ENCODE measurements at places on chromosomes 5 and 9. TPM values are rescaled to one million over a fixed set of nuclear protein-coding genes. Genes with fewer than 3 reads are reported as not detected.
A peak's percentile ranks its signal among the peaks of the same experiment; 100 is the strongest.

Gene CAST
- 169 TPM for polyA plus RNA-seq

Gene C9
- polyA plus RNA-seq = 0.79 TPM

Gene TARS1
- polyA plus RNA-seq = 91.8 TPM

Gene TAS2R1
- polyA plus RNA-seq = not detected

Gene TEX48
- polyA plus RNA-seq = not detected

Gene PCDHB13
- 1.1 TPM for polyA plus RNA-seq

DNA sequence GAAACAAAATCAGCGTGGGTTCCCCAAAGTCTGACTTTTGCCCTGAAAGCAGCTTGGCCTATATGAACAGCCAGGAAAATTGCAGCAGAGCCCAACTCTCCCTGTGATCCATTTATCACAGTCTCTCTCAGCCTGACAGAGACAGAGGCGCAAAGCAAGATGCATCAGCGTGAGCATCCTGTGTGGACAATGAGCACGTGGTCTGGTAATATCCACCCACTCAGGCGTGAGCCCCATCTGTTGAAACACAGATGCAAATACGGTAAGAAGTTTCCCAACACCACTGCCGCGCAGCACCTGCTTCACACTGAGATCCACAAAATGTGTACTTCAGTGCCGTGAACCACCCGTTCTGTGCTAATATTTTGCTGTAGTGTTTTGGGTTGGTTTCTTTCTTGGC is 114.6 kb downstream of the MRPL36 start:
- no peak for DNase-seq

GRCh38 chr5:73391441-73391881 is 57.1 kb downstream of the FOXD1 start:
- no peak for DNase-seq

GRCh38 chr5:8280711-8281363 is 411.9 kb downstream of the MTRR start:
- no peak for DNase-seq

GRCh38 chr9:114072184-114073140 is 5.6 kb downstream of the AMBP start:
- no peak for DNase-seq

DNA sequence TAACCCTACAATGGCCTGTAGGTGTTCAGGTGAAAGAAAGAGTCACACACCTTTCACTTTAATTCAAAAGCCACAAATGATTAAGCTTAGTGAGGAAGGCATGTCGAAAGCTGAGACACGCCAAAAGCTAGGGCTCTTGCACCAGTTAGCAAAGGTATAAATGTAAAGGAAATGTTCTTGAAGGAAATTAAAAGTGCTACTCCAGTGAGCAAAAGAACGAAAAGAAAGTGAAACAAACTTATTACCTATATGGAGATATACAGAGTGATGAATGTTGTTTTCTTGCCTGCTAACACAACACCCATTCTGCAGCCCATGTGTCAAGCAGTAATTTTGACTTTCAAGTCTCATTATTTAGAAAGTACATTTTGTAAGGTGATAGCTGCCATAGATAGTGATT is 254.2 kb upstream of the SLC24A2 start:
- no peak for DNase-seq

- DNase-seq = no peak
Observed at GRCh38 chr5:75753182-75753581, 35.9 kb upstream of the POC5 start.

- DNase-seq = no peak
Observed at GRCh38 chr5:107982703-107983425, 312.1 kb upstream of the EFNA5 start.

- no peak for DNase-seq
Observed at GRCh38 chr9:127116957-127117356, 5.5 kb downstream of the ANGPTL2 start.

DNA sequence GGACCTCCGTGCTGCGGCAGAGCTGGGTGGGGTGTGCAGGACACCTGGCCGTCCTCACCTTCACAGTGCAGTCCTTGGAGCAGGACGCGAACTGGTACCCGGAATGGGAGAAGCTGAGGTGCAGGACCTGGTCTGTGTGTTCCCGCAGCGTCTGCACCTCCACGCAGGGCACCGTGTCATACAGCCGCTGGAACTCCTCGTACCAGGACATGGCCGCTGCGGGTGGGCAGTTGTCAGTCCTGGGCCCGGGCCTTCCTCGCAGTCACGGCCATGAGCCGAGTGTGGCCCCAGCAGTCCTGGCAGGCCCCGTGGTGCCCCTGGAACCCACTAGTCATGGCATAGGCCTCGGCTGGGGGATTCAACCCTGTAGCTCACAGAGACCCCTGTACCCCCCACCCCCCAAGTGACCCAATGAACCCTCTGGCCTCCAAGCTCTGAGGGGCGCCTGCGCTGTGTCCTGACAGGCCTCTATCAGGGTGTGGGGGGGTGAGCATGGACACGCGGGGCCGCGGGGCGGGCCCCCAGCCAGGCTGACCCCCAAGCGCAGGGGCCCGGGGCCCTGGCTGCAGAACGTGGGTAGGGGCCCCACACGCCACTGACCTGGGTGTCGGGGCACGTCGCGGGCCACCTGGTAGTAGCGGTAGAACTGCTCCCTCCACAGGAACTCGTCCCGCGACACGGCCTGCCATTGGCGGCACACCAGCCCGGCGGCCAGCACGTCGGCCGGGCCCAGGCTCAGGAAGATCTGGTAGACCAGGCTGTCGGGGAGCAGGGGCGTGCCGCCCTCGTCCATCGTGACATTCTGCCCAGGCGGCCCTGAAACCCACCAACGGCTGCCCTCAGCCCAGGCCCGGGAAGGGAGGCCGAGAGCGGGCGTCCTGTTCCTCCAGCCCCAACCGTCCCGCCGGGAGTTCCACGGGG is 987 bp downstream of the FBXW5 start:
- peak; percentile 64 for DNase-seq

- DNase-seq = no peak
Observed at GRCh38 chr9:20409321-20410092, 212.8 kb downstream of the MLLT3 start.

GRCh38 chr5:77568082-77568481 is 70.4 kb downstream of the OTP start:
- no peak for DNase-seq

DNA sequence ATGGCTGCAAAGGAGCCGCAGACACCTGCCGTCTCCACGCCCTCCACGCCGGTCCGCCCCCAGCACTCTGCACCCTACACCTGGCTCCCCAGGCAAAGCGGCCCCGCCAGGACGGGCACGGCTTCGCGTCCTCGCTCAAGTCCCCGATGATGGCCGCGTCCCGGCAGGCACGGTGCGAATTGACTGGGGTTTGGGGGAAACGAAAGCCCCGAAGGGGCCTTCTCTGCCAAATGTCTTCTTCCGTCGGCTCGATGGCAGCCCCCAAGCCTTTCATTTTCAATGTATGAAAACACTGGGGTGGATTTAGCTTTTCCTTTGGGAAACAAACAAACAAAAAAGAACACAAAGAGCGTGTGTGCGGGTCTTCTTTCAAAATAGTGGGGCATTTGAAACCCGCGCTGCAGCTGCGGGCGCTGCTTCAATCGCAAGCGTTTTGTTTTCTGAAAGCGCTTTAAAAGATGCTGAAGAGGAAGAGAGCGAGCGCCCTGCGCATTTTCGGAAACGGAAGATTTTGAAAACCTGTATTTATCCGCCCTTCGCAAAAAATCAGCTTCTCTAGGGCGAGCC is 160.0 kb downstream of the RMI1 start:
- DNase-seq = peak; percentile 18

DNA sequence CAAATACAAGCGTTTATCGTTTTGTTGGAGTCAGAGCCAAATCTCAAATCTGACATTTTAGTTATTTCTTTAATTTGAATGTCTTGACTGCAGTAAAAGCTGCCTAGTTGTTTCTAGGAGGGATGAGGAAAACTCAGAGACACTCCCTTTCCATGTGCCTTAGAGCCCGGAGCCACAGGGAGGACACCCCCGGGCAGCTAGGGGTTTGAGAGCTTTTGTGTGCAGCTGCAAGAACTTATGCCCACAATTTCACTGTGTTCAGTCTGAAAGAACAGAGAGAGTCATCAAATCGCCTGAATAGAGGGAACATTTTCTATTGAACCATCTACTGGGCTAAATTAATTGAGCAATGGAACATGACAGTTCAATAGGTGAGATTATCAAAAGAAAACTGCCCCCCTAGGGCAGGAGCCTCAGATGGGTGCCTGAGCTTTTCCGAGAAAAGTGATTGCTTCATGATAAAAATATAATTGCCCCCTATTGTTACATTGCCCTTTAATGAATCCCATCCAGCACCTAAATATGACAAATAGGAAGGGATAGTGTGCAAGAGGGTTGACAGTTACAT is 709.3 kb upstream of the RGMB start:
- no peak for DNase-seq

DNA sequence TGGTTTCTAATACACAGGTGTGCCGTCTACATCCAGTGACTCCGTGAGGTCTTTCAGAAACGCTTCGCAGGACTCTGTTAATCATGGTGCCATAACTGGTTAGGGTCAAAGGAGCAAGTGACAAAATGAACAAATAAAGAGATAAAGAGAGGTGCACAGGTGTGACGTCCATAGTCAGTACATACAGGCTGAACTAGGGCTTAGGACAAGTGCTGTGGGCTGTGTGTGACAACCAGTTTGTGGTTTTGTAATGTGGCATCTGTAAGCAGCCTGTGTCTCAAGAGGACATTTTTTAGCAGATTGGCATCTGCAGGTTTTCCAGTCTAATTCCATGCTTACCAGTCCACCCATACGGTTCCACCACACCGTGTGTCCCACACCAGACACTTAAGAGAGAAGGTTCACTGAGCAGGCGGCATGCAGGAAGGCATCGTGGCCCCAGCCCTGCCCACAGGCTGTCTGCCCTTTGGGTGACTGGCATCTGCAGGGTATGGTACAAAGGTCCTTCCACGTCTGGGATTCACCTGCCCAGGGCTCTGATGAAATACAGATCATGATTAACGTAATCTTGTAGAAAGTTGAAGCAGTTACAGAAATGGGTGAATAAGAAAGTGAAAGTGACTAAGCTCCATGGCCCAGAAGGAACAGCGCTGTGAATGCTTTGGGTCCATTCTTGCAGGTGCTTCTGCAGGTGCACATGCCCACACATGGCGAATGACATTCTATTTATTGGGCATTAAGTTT is 26.9 kb downstream of the SRD5A1 start:
- DNase-seq = no peak

DNA sequence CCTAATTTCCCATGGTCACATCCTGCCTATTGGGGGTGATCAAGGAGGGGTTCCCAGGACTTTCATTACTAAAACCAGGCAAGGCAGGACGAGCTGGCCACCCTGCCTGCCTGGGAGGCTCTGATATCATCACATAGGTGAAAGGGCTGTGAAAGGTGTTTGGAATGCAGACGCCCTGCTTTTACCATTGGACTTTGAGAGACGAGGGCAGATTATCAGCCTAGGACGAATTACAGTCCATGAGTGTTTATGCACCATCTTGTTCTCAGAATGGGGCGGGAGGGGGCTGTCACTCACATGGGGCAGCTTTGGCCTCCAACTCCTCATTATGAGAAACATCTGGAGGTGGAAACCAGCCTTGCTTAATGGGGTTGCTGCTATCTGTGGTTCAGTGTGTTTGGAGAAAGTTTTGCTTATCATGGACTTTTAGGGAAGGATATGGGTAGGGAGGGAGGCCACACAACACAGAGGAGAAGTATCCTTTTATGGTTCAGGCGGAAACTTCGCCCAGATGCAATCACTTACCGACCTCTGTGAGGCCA is 69.8 kb upstream of the UBTD2 start:
- DNase-seq = no peak

DNA sequence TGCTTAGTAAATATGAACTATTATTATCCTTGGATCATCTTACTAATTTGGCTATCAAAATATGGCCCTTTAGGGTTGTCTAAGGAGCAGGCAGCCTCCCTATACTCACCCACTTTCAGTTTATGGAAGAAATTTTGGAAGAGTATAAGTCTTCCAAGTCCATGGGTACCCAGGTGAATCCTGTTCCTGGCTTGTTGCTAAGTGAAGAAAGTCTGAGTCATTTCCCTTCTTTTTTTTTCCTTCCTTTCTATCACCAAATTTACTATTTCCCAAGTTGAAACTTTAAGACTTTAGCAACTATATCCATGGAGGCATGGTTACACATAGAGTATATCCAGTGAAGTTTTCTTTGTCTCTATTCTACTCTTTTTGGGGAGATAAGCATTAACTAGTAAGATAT is 184.0 kb upstream of the ACTBL2 start:
- no peak for DNase-seq

DNA sequence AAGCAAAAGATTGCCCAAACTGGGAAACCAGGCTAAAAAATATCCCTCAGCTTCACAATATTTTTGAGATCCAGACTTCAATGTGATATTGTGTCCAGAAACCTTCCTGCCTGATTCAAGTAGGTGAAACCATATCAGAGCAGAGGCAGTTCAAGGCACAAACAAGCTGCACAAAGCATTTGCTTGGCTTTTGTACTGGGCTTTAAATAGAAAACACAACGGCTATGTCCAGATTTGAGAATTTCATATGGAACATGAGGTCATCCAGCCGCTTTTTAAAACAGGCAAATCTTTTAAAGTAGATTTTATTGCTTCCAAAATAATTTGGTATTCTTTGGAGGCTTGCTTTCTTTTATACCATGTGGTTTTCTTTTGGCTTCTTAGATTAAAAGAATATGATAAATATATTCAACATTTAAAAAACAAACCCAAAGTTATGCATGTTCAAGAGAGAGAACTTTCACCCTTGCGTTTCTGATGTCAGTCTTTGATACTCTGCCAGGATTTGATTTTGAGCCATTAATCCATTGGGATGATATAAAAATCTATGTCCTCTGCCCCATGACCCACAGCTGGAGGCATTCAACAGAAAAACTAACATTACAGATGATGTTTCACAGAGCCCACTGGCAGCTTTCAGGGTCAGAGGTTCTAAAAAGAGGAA is 29.0 kb upstream of the CCDC112 start:
- no peak for DNase-seq

DNA sequence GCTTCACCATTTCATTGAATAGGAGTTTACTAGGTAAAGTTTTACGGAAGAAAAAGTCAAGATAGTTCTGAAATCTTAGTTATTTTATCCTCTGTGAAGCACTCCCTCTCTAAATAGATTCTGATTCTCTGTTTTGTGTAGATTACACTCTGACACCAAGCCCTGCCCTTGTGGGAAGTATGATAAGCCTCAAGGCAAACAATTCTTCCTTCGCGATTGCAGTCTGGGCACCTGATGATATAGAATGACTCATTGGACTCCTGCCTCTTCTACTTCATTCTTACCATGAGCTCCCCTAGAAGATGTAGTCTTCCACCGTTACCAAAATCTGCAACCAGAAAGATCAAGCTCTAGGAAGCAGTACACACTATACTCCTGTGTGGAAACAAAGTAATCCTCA is 626.9 kb upstream of the PTGER4 start:
- peak; percentile 56 for DNase-seq
